ENCODE measurements at places on chromosomes 12 and 14.

GRCh38 chr14:51901475-51902024 is 41.1 kb downstream of the GNG2 start:
- DNase-seq: no peak

- no peak for DNase-seq
Measured at GRCh38 chr14:56170028-56170427, 51.8 kb downstream of the PELI2 start.

DNA sequence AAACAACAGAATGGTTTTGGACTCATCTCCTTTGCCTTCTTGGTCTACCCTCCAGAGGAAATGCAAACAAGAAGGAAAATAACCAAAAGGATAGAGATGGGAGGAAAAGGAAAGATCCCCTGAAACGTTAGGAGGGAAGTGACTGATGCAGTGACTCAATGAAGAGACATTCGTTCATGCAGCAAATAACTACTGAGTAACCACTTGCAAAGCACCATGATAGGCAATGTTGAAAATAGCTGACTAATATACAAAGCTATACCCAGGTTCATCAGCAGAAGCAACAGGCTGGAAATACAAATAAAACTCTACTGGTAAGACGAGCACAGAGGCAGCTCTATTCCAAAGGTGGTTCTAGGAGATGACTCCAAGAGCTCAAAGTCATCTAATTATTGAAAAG is 41.8 kb downstream of the R3HDM2 start:
- no peak for DNase-seq

DNA sequence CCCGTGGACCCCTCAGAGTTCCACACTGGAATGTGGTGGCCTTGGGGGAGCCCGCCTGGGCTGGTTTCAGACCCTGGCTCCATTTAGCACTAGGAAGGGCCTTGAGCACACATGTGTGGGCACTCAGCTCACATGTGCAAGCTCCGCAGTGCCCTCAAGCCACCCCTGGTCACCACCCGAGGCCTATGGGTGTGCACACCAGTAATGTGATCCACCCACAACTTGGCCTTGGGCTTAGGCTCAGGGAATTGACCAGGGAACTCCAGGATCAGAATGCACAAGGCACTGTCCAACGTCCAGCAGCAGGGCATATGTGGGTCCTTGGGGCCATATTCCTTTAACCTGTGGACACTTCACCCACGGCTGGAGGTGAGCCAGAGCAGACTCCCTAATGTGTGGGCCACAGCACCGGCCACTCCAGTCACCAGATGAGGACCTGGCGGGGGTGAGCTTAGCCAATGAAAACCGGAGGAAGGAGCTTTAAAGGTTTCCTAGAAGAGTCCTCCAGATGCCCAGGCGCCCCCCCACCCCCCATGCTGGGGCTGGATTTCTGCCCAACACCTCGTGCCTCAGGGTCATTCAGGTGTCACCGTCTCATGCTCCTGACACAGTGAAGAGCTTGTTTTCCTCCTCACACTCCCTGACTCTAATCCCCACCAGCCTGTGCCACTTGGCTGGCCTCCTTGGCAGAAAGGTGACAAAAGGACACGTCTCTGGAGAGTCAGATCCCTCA is 209.2 kb downstream of the ZFP36L1 start:
- DNase-seq: no peak

DNA sequence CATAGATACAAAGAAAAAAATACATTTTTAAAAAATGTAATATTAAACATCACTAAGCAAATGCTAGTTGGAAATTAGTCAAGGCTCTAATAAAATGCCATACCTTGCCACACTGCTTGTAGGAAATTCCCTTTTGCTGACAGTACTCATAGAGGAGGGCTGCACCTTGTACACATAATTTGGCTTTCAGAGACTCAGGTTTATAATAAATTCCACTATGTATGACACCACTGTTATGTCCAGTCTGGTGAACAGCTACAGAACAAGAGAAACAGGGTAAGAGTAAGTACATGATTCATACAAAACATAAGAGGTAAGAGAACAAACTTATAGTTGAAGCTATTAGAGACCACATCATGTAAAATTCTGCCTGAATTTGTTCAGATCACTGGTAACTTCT is 10.1 kb downstream of the L2HGDH start:
- no peak for DNase-seq

- no peak for DNase-seq
Measured at GRCh38 chr14:70871001-70871400, 36.3 kb upstream of the PCNX1 start.

GRCh38 chr12:101750152-101750551 is 10.9 kb upstream of the SYCP3 start:
- DNase-seq: no peak

DNA sequence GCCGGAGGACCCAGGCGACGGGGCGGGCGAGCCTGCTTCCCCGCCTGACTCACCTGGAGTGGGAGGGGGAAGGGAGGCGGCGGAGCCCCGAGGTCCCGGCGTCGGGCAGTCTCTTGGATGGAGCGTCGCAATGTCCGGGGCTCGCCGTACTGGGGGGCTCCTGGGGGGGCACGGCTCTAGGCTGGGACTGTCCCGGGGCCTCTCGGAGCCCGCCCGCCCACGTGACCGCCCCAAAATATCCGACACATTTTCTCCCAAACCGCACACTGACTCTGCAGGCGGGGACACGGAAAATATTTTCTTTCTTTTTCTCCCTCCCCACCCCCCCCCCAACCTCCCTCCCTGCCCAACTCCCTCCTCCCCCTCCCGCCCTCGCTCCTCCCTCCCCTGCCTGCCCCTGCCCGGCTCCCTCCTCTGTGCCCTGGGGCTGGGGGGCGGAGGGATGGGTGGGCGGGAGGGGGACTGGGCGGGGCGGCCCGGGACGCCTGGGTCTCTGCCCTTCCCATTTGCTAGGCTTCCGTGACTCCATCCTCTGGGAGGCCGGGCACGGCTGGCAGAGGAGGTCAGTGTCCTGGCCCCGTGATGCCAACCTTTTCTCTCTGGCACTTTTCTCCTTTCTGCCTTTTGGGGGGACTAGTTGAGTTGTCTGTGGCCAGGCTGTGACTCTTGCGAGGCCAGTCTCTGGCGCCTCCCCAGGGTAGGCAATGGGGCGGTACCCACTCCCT is at the start of gene RARG:
Gene RARG (minus strand): TSS at position 289 of the 725 bp plus-strand sequence. CDS start 4,664 bp downstream, outside the sequence.
- peak; percentile 86 for DNase-seq

GRCh38 chr12:124829008-124829707 is 34.5 kb downstream of the SCARB1 start:
- DNase-seq: no peak

GRCh38 chr14:87955501-87955900 is 37.5 kb downstream of the GALC start:
- DNase-seq: no peak

- no peak for DNase-seq
Measured at GRCh38 chr14:46250113-46250703, 401.4 kb downstream of the RPL10L start.

- DNase-seq: no peak
Measured at GRCh38 chr14:28762955-28763326, 3.6 kb upstream of the FOXG1 start.

DNA sequence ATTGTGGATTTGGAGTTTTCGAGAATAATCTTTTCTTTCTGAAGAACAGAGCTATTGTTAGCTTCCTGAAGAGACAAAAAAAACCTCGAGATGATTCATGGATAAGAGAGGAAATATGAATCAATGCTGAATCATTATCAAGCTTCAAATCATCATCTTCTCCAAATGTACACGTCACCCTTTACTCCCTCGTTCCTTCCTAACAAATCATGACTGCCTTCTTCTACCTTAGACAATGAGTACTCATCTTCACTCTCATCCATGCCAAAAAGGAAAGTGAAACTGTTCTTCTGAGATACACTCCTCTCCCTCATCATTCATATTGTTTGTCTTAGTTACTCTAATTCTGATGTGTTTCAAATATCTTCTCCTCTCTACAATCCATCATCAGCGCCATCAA is 1115.8 kb upstream of the ATXN7L3B start:
- no peak for DNase-seq

GRCh38 chr14:60206837-60207533 is 41.8 kb upstream of the DHRS7 start:
- no peak for DNase-seq

GRCh38 chr14:25485381-25485780 is 435.4 kb upstream of the STXBP6 start:
- DNase-seq: no peak

DNA sequence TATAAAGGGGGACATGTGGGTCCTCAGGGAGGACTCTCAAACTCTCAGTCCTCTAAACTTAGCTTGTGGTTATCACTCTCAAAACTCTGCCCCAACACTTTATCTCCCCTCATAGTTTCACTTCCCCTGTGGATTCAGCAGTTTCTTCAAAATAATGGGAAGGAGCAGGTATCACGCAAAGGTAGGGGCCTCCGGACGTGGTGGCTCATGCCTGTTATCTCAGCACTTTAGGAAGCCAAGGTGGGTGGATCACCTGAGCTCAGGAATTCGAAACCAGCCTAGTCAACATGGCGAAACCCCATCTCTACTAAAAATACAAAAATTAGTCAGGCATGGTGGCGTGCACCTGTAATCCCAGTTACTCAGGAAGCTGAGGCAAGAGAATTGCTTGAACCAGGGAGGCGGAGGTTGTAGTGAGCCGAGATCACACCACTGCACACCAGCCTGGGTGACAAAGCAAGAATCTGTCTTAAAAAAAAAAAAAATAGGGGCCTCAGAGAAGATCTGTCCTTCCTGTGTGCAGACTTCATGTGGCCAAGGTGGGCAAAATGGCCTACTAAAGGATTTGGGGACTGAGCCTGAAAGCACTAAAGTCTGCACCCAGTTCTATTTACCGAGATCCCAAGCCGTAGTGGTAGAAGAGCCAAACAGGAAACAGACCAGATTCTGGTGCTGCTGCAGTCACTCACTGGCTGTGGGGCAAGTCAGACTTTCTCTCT is 6.4 kb downstream of the ITGB7 start:
- DNase-seq: no peak

GRCh38 chr12:117850048-117850447 is 118.7 kb downstream of the KSR2 start:
- no peak for DNase-seq

- no peak for DNase-seq
Measured at GRCh38 chr14:74531006-74531405, 37.4 kb downstream of the ISCA2 start.

DNA sequence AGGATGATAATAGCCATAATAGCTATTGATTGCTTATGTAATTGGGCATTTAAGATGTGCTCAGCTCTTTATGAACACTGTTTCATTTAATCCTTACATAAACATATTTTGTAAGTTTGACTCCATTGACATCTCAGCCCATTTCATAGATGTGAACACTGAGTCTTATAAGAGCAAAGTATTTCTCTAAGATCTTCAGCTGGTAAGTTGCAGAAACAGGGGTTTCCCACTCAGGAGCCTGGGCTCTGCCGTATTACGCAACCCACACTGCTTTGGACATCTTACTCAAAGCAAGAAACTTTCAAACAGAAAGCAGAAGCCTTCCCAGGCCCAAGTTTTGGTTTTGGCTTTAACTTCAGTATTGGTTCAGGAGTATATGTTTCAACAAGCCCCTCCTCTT is 705.1 kb downstream of the MED13L start:
- DNase-seq: no peak

DNA sequence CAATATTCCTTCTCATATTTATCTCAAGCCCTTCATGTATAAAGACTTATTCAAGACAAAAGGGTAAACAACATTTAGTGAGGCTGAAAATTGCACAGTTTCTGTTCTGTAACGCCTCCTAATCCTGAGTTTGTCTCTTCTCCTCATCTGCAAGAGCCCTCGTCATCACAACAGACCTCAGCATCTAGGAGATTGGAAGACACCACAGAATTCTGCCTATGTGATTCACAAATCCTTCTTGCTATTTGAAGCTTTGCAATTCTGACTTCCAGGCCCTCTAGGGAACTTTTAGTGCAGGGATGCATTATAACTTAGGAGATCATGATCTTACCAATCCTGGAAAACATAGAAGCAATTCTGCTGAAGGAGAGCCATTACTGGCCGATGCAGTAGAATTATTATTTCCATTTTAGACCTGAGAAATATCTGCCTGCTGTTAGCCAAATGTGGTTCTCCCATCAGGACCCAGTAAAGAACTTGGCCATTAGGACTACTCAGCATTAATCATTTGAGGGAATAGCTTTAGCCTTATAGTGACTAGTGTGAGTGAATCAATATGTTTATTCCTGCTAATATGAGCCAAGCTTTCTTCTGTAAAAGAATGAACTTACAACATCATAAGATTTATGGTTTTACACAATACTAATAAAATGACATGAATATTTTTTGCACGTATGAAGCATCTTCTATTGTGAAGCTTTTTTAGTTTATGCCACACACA is 119.5 kb downstream of the ANO4 start:
- DNase-seq: no peak

- DNase-seq: no peak
Measured at GRCh38 chr14:100007254-100007653, 58.0 kb upstream of the EVL start.

DNA sequence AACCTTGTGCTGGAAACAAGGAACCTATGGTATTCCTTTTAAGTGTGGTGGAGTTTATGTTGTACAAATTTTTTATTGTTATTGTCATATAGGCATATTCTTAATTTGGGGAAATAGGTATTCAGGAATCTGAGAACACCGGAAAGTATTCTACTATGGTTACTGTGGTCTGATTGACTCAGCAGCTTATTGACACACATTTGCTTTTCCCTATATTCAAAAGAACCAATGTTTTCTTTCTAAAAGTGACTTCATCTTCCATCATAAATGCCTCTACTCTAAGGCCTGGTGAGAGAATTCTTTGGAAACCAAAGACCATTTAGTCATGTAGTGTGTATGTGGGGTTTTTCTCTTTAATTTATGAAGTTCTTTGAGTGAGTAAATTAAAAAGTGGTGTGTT is 474.8 kb downstream of the TMTC2 start:
- no peak for DNase-seq

DNA sequence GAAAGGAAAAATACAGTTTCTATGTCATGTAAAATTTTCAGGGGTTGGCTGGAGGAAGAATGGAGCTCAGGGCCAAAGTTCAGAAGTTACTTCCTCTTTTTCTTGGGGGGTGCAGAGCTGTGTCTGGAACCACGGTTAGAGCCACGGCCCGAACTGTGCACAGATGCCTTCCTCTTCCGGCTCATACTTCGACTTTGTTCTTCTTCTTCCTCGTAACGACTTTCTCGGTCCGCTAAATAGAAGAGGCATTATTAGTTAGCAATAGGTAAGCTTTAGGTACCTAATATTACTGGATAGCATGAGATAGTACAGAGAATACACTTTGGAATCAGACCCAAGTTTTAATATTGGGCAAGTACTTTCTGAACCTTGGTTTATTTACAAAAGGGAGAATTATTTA is 31.2 kb downstream of the SUPT16H start:
- DNase-seq: no peak

DNA sequence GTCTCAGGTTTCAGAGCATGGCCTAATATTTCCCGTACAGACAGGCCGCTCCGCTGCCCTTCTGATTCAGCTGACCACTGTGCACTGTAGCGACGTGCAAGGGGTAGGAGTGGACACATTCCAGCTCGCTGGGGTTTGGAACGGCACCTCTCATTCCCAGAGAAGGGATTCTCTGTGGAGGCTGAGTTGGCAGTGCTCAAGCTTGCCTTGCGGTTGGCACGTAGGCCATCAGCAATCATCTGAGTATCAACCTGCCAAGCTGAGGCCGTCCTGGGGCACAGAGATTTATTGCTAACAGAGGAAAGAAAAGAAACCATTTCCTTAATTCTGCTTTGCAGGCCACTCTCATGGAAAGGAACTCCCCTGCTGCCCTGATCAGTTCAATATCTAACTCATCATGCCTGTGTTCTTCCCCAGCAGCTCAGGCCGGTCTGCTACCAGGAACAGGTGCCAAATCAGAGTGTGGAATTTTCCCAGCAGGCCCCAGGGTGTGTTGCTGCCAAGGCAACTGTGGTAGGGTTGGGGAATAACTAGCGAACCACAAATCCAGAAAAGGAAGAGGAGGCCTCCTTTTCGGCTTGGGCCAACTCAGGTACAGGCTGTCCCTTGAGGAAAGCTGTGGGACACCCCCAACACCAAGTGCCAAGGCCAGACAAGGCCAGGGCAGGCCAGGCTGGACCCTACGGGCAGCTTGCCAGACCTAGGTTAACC is 92.5 kb downstream of the SSPN start:
- DNase-seq: no peak

Data from activated CD4-positive, alpha-beta T cell treated with anti-CD3 and anti-CD28 coated beads for 4 hours (primary cell).